ENCODE measurements at places on chromosomes 1 and 21.

- DNase-seq = no peak
These were observed 6.5 kb upstream of the CLDN19 start for GRCh38 chr1:42746436-42747105.

DNA sequence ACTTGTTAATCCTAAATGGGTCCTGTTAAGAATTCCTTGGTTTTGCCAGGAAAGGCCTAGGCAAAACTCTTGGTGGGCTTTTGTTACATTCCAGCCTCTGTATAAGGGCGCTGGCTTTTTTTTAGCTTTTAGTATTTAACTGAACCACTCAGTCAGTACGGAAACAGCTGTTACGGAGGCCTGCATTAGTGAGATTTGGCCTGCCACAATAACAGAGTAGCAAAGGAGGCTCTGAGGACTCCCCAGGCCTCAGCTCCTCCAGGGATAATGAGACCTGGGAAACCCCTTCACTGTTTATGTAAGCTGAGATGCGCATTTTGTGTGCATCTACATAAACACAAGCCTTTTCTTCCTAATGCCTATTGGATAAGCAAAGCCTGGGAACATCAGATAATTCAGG is 210.2 kb downstream of the APP start:
- peak; percentile 30 for DNase-seq

GRCh38 chr1:1183833-1184775 is 10.4 kb downstream of the TTLL10 start:
- DNase-seq = peak; percentile 12

DNA sequence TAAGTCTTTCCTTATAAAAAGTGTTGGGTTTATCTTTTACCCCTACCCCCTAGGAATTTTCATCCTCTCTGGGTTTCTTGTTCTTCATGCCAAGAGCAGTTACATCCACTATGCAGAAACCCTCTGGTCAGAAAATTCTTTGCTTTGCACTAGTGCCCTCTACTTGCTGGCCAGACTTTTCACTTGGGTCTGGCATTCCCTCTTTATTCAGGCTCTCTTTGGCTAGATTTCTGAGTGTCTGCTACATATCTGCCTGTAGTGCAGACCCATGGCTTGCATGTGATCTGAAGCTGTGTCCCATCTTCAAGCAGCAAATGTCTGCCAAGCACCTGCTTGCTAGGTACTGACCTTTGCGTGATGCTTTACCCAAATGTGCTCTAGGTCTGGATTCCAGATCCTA is 237.0 kb downstream of the GPATCH2 start:
- peak; percentile 14 for DNase-seq

DNA sequence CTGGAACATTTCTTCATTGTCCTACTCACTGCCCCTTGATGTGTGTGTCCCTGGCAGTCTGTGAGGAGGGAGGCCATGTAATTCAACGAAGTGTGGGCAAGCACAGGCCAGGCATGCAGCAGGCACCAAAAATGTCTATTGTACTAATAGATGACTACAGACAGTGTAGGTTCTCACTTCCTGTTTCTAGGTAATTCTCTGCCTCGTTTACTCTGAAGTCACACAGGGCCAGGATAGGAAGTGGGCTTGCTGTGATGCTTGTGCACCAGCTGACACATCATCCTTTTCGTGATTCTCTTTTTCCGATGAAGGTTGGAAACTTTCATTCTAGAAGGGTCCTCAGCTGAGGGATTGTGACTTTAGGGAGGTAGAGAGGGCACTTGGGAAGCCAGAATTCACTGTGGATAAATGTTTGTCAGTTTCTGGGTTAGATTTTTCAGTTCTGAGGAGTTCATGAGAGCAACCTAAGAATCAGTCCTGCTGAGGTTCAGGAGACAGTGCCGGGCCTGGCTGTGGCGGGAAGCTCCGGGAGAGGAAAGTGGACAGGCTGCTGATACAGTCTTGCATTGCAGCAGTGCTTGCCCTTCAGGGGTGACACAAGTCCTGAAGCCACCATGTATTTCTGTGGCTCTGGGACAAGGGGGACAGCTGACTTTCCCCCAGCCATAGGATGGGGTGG is 4.3 kb upstream of the CSF1 start:
- no peak for DNase-seq

- DNase-seq = no peak
These were observed 33.0 kb upstream of the PRRX1 start for GRCh38 chr1:170630977-170631376.

GRCh38 chr1:159431904-159432303 is at the start of gene OR10J4:
Gene OR10J4 (plus strand): TSS chr1:159432204.
- no peak for DNase-seq

DNA sequence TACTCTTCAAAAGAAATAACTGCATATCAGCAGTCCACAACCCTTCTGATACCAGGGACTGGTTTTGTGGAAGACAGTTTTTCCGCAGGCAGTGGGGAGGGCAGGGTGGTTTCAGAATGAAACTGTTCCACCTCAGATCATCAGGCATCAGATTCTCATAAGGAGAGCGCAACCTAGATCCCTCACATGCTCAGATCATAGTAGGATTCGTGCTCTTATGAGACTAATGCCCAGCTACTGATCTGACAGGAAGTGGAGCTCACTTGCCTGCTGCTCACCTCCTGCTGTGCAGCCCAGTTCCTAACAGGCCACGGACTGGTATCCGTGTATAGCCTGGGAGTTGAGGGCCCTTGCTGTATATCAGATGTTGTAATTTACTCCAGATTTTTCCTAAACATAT is 11.5 kb downstream of the RO60 start:
- no peak for DNase-seq

DNA sequence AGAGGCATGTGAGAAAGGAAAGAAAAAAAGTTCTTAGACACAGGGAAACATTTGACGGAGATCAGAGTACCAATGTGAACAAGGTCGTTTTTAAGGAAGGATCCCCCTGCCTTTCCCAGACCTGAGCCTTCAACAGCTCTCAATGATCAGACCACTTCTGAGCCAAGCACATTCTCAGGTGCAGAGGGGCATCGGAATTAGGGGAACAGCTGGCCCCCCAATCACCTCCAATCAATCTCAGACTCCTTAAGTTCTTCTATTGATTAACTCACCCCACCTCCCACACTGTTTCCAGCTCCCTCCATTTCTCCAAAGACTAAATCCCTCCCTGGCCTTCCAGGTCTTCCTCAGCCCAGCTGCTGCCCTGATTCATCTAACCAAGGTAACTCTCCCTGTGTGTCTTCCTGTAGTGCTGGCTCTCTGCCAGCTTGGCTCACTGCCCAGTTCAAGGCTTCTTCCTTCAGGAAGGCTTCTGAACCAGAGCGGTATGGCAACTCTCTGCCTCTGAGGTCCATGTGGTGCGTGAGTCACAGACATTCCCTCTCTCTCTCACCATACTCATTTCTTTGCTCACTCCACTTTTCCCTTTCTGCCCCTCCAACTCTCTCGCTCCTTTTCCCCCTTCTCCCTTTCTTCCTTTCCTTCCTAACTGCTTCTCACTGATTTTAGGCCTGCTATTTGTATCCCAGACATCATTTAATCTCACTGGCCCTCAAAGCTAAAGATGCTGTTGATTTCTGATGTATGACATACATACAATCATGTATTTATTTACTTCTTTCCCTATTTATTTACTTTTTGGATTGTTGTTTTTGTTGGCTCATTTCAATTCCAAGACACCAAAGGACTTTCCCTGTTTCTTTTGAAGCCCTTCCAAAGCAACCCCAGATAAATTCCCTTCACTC is 18.1 kb downstream of the CFAP45 start:
- DNase-seq = no peak

GRCh38 chr1:192066202-192066601 is 92.1 kb upstream of the RGS18 start:
- DNase-seq = no peak

- DNase-seq = no peak
These were observed 22.6 kb upstream of the KCNQ4 start for GRCh38 chr1:40760984-40761383.

- DNase-seq = no peak
These were observed 344.1 kb downstream of the DISC1 start for GRCh38 chr1:231970684-231971083.

- no peak for DNase-seq
These were observed 64.6 kb upstream of the WDR26 start for GRCh38 chr1:224499204-224499603.

- no peak for DNase-seq
These were observed 103.6 kb upstream of the PTGFR start for GRCh38 chr1:78387201-78387600.

DNA sequence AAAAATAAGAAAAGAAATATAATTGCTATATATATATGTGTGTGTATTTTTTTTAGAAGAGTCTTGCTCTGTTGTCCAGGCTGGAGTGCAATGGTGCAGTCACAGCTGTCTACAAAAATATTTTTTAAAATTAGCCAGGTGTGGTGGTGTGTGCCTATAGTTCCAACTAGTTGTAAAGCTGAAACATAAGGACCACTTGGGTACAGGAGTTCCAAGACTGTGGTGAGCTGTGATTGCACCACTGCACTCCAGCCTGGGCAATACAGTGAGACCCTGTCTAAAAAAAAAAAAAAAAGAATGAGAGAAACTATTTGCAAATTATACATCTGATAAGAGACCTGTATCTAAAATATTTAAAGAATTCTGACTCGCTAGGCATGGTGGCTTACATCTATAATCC is 42.0 kb downstream of the BMP8A start:
- DNase-seq = no peak

- no peak for DNase-seq
These were observed 181.8 kb upstream of the EDN2 start for GRCh38 chr1:41665962-41666917.

DNA sequence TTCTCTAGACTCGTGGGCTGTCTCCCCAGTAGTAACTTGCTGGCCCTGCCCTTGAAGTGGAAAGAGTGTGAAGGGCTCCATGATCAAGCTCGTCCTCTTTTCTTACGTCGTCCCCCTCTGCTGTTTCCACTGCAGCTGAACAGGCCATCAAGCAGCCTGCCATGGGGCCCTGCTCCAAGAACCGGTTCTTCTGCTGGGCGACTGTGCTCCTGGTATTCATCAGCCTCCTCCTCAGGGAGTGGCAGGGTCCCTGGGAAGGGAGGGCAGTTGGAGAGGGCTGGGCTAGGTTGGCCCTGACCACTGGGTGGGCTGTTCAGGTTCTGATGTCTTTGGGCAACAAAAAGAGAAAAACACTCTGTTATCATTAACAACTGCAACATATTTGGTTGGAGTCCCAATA is 151.5 kb downstream of the FCRL5 start:
- no peak for DNase-seq

- DNase-seq = no peak
These were observed 17.8 kb downstream of the SLFNL1 start for GRCh38 chr1:41003640-41004220.

DNA sequence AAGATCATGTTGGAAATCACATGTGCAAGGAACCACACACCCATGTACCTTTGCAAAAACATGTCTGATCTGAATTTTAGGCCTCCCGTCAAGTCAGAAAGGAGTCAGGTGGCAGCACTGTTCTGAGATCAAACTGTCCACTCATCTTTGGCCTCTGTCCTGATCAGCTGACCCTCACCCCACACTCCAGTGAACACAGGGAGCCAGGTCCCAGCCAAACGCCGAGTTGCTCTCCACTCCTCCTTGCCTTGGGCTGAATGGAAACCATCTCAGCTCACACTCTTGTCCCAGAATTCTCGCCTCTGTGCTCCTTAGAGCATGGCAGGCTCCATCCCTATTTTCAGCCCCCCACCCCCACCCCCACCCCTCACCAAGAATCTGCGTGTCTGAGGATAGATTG is 4.6 kb upstream of the RNF186 start:
- DNase-seq = no peak

GRCh38 chr1:219143735-219144134 is 29.9 kb upstream of the LYPLAL1 start:
- DNase-seq = no peak

DNA sequence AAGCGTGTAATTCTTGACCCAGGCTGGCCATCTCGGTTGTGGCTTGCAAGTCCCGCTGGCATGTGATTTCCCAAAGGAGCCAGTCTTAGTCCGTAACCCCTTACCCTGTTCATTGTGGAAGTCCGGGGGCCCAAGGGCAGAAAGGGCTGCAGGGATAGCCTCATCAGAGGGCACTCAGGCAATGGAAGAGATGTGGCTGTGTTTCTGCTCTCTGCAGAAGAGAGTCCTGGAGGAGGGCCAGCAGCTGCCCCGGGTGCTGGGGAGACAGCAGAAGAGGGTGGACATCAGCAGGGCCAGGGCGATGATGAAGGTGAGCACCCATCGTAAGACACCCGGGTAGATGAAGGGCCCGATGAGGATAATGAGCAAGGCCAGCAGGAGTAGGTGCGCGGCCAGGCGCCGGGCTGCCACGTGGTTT is 830 bp downstream of the RNF186 start:
- DNase-seq = no peak

GRCh38 chr1:102772831-102773230 is 335.5 kb downstream of the COL11A1 start:
- peak; percentile 23 for DNase-seq

DNA sequence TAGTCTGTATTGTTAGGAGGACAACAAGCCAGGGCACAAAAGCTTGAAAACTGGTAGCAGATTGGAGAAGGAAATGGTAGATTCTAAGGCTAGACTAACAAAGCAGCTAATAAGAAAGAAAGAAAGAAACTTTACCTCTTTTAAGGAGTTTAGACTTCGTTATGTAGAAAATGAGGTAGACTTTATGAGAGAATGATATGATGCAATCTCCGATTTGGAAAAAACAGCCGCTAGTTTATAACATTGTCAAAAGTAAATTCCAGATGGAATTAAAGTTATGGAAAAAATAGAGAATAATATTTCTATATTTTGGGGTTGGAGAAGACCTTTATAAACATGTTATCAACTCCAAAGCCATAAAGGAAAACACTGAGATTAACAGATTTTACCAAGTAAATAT is 67.0 kb downstream of the CAMSAP2 start:
- DNase-seq = no peak

DNA sequence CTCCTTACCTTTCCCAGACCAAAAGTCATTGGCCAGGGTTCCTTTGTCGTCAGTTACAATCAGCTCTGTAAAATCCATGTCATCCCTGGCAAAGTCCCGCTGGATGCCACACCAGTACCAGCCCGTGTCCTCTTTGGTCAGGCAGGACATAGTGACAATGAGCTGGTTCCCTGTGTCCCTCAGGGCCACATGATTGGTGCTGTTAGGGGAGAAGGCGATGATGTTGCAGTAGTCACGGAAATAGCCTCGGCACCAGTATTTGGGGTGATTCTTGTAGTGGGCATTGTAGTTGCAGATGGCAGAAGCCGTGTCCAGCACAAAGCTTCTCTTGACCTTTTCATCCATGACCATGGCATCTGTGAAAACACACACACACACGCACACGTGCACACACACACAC is 14.8 kb downstream of the ADORA3 start:
- no peak for DNase-seq

DNA sequence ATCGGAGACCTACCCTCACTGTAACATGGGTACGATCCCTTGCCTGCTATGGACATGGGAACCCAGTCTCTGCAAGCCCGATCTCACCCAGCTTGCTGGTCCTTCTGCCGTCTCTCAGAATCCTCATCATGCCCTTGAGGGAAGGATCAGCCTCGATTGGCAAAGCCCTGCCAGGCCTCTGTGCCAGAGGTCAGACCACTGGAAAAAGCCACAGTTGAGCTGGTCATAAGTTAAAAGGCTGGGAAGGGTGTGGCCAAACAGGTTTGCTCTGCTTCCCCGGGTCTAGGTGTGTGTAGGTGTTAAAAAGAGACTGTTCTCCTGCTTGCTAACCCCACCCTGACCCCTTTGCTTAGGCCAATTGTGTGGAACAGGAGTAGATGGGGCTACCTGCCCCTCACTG is 19.5 kb upstream of the PADI3 start:
- DNase-seq = no peak

GRCh38 chr1:2044510-2045319 is 5.5 kb upstream of the PRKCZ start:
- peak; percentile 95 for DNase-seq
